ENCODE measurements at places on chromosomes 7 and 10. TPM values are rescaled to one million over a fixed set of nuclear protein-coding genes. Genes with fewer than 3 reads are reported as not detected.

Gene SFTPA2
- total RNA-seq, result not detected

Gene HGF
- total RNA-seq, result not detected

Gene PNLIP
- total RNA-seq, result not detected

Gene ARHGAP21
- total RNA-seq, result 45.4 TPM

Gene KLF14
- 0.60 TPM for total RNA-seq

Gene FAM24B
- total RNA-seq, result not detected

Gene UNC5B
- 2.3 TPM for total RNA-seq

Gene OR6B1
- total RNA-seq, result not detected

Gene CALHM1
- not detected for total RNA-seq

Gene COL1A2
- total RNA-seq, result 144 TPM

Gene RHOBTB1
- 57.2 TPM for total RNA-seq

Gene GRM3
- not detected for total RNA-seq

Gene SBDS
- 259 TPM for total RNA-seq

Gene HDAC9
- total RNA-seq, result 53.6 TPM

DNA sequence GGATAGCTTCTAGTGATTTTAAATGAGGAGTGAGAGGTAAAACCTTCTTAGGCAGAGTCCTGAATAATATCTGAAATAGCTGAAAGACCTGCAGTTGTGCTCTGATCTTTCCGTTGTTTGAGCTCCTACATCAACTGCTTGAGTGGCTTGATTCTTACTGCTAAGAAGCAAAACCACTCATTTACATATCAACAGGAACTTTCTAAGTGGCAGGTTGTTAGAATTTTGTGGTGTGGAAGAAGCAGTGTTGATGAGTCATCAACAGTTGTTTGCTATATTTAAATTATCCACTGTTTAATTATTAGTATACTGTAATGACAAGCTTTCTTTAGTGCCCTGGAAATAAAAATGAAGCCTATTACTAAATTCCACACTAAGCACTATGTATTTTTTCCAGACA, 689.5 kb downstream of the DNAJB9 start:
- DNase-seq, result no peak

DNA sequence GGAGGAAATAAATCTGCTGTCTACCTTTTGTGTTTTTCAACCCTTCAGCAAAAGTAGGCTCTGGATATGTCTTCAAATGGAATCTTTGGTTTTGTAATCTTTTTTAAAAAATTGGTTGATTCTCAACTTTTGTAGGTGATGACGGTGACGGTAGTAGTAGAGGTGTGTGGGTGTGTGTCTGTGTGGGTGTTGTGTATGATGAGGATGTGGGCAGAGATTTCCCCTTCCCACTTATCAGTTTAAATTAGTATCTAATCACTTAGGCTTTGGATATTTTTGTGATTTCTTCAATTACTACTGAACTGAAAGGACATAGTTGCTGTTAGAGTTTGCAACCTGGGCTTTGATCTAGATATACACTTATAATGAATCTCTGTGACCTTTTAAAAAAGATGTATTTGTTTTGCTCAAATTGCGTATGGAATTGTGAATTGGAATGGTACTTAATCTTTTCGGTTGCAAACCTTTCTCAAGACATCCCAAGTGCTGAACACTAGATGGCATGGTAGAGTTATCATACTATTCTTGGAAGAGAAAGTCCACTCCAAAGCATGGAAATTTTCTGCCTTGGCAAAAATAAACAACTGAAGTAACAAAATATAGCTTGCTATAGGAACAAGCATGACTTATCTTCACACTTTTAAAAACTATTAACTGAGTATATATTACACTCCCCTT, 51.9 kb upstream of the A1CF start:
- peak; percentile 24 for DNase-seq

- DNase-seq, result no peak
Measured at GRCh38 chr7:78435355-78435754, 636.8 kb downstream of the PHTF2 start.

DNA sequence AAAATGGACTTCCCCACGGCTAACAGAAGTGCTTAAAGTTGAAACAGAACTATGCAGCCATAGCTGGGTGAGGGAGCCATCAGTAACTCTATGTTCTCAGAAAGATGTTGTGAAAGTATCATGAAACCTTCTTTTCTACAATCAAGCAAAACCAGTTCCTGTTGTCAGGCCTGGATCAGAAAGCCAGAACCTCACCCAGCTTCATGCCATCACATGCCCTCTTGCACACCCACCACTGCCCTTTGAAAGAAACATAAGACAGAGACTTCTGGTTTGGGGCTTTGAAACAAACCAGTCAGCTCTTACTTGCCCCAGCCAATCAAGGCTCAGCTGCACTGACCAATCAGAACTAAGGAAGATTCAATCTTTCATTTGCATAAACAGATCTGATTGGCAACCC, 230.8 kb upstream of the FERD3L start:
- DNase-seq, result no peak

DNA sequence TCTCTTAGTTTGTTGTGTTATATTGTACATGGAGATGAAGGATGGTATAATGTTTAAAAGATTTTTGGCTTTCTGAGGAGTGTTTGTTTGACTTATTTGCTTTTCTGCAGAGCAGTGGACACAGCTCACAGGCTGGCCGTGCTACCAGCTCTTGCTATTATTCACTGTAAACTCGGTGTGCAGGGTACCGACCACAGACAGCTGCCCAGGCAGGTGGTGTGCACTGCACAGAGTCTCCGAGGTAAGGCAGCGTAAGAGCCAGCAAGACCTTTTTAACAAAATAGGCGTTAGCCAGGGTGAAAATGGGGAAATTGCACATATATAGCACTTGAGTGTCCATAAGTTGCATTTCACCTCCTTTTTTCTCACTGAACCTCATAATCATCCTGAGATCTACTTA, 438.0 kb downstream of the CNTNAP2 start:
- DNase-seq, result no peak

GRCh38 chr10:127903789-127904188, 3.1 kb upstream of the PTPRE start:
- no peak for DNase-seq

GRCh38 chr10:133308421-133309099, at the start of the genes TUBGCP2 and ZNF511:
Gene TUBGCP2 (minus strand): TSS chr10:133308872. CDS start chr10:133302941, 5,931 bp downstream.
Gene ZNF511 (plus strand): TSS chr10:133308914. CDS start chr10:133308944, 30 bp downstream.
- peak; percentile 44 for DNase-seq

- no peak for DNase-seq
Measured at GRCh38 chr10:127175357-127176110, 20.9 kb downstream of the INSYN2A start.

DNA sequence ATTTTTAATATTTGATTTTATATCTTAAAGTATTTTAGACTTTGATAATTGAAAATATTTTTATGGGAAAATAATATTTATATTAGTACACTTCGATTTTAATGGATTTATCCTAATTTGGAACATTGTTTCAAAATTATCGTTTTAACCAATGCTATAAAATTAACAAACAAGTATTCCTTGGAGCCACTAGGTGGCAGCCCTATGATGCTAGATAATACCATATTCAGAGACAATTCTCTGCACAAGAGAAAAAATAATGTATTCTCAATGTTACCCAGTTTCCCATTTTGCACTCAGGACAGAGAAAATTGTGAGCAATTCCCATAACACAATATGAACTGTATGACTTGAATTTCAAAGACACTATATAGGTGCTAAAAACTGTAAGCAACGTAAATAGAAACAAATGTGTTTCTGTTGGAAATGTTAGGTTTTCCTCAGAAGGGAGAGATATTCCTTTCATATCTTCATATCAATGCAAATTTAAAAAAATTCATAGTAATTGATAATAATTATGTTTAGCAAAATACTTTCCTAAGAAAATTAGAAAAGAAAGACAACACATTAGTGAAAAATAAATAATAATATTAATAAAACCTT, 237.8 kb downstream of the SEMA3E start:
- DNase-seq, result peak; percentile 45

- peak; percentile 18 for DNase-seq
Measured at GRCh38 chr7:55912748-55913158, 25.5 kb downstream of the ZNF713 start.

- peak; percentile 43 for DNase-seq
Measured at GRCh38 chr10:118278649-118279048, 63.5 kb downstream of the FAM204A start.

DNA sequence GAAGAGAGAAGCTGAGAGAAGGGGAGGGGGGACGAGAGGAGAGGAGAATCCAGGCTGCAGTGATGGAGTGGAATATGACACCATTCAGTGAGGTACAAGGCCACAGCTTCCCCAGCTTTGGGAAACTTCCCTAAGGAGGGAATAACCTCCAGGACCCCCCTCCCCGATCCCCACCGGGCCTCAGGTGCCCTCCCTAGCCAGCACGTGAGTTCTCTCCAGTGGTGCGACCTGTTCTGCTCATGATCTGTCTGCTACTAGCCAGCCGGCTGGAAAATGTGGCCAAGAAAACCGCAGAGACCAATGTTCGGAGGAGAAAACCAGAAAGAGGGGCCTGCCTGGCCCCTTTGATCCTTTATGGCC, 39.9 kb upstream of the AGK start:
- DNase-seq, result no peak

GRCh38 chr7:28626624-28627262, 214.4 kb downstream of the CREB5 start:
- DNase-seq, result peak; percentile 58

- no peak for DNase-seq
Measured at GRCh38 chr7:27096768-27097514, 1.1 kb upstream of the HOXA1 start.

- DNase-seq, result no peak
Measured at GRCh38 chr10:36303896-36304295, 661.8 kb upstream of the FZD8 start.

DNA sequence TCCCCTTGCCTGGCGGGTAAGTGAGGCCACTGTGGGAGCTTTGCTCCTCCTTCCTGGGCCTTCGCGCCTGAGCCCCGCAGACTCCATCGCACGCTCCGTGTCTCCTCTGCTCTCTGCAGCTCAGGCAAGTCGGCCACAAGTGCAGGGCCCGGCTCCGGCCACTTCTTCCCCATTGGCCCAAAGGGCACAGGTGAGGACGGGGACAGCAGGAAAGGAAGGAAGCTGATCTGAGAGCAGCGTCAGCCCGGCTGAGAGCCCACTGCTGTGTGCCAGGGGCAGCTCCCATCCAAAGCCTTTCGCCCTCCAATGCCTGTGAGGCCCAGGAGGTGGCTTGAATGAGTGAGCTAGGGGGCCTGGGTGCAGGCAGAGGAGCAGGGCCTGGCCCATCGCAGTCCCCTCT, 33.7 kb upstream of the RHEB start:
- DNase-seq, result no peak

GRCh38 chr7:157195868-157196267, 57.1 kb downstream of the UBE3C start:
- DNase-seq, result no peak

GRCh38 chr10:70726909-70727495, 54.7 kb downstream of the ADAMTS14 start:
- DNase-seq, result no peak

DNA sequence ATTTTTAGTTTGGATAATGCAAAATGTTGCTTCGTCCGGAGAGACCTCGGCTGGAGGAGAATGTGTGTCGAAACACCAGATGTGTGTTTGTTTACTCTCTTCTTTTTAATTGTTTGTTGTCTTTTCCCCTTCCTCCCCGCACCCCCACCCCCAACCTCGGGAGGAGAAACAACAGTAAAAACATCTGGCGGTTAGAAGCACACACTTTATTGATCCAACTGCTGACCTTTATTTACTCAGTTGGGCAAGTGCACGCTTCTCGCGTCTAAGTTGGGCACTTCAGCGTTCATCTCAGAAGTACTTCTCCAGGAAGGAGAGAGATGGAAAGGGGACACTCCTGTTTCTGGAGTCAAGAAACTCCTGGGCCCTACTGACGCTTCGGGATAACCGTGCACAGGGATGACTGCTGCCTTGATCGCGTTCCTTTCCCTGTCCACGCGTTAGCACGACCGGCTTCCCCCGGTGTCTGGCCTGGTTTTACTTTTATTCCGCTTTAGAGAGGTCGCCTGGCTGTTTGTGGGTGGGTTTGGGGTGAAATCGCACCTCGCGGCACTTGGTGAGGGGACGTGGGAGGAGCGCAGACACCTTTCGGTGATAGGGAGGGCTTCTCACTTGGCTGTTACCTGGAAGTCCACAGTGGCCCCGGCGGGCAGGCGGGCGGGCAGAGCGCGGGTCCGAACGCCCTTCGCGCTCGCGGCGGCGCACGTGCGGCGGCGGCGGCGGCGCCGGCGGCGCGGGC, 168.3 kb upstream of the PPP1R3A start:
- no peak for DNase-seq

GRCh38 chr7:122764902-122765301, 62.2 kb upstream of the RNF148 start:
- no peak for DNase-seq

DNA sequence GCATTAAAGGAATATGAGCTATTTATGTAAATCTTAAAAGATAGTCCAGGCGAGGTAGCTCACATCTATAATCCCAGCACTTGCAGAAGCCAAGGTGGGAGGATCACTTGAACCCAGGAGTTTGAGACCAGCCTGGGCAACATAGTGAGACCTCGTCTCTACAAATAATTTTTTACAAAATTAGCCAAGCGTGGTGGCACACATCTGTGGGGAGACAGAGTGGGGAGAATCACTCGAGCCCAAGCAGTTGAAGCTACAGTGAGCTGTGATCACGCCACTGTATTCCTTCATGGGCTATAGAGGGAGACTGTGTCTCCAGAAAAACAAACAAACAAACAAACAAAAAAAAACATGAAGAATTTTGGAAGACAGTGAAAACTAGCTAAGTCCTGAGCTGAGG, 28.4 kb downstream of the HERC4 start:
- DNase-seq, result no peak

DNA sequence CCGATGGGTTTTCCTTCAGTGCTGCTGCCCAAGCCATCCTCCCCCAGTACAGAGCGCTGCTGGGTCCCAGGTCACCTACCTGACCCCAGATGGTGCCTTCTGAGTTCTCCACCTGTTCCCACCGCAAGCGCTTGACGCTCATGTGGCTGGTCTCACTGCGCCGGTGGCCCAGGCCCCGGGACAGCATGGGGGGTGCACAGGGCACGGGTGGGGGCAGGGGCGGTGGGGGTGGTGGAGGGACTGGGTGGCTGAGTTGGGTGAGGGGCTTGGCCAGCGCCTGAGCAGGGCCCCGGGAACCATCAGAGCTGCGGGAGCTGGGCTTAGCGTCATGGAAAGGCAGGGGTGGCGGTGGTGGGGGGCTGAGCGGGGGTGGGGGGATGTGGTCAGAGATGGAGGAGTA, 43.4 kb downstream of the GRID2IP start:
- DNase-seq, result no peak

- no peak for DNase-seq
Measured at GRCh38 chr10:101091546-101092290, 29.9 kb downstream of the KAZALD1 start.

GRCh38 chr7:157278791-157279724, 57.7 kb upstream of the DNAJB6 start:
- DNase-seq, result no peak

DNA sequence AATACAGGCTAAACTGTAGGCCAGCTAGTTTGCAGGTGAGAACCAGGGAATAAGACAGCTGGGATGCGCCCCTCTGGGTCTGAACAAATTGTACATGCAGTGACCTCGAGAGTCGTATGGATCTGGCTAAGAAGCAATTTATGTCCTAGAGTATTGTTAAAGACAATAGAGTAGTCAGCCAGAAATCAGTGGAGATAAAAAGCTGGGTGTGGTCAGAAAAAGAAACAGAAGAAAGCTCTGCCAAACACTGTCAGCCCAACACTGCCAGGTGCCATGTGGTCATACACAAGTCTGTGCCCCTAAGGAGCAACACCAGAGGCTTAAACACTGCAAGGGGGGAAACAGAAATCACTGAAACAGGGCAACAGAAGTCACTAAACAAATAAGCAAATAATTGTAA, 62.2 kb downstream of the CNOT4 start:
- peak; percentile 3 for DNase-seq

GRCh38 chr10:117673230-117674010, 130.9 kb downstream of the EMX2 start:
- no peak for DNase-seq

- no peak for DNase-seq
Measured at GRCh38 chr7:47719675-47720074, 137.8 kb upstream of the TNS3 start.

GRCh38 chr7:155753446-155753965, 58.8 kb downstream of the SHH start:
- no peak for DNase-seq
